Tongue (tissue), 3 donors: ENCODE measurements at places on chromosomes 7 and 10. TPM values are rescaled to one million over a fixed set of nuclear protein-coding genes. Genes with fewer than 3 reads are reported as not detected.

GRCh38 chr10:76881477-76882220 is 756.0 kb downstream of the KCNMA1 start:
- no peak for DNase-seq

- DNase-seq = peak; percentile 12
These were observed 103.1 kb upstream of the RHOBTB1 start for GRCh38 chr10:61047081-61047480.

Gene LIPN
- not detected for total RNA-seq

GRCh38 chr7:147859033-147859432 is 731.5 kb upstream of the C7orf33 start:
- peak; percentile 22 for DNase-seq

DNA sequence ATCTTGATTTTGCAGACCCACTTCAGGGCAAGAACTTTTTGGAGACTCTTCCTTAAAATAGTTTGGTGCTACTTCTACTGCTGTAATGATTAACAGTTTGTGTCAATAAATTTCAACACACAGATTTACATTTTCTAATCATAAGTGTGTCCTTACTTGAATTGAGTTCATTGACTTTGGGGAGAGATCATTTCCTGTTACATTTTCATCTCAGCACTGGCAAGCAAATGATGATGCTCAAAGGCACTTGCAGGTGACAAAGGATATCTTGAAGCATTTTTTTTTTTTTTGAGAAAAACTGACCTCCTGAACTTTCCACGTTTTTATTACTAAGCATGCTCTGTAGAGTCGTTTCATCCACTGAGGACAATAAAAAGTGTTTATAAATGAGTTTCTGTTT is 52.7 kb downstream of the GPR85 start:
- no peak for DNase-seq

DNA sequence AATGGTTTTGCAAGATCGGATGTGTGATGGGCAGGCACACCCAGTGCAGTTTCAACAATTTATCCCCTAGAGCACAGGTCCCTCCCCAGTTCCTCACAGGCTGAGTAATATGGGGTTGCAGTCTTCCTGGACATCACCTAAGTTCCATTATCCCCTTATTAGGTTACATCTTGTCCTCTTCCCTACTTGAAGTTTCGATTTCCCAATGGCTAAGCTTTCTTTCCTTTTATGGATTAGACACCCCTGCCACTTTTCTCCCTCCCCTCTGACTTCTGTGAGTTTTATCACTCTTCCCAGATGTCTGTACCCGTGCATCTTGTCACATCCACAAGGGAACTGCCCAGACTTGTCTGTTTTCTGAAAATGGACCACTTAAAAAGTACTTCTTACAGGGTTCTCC is 2.4 kb upstream of the NIPSNAP2 start:
- DNase-seq = no peak

Gene BLNK
- total RNA-seq = 2.2 TPM

DNA sequence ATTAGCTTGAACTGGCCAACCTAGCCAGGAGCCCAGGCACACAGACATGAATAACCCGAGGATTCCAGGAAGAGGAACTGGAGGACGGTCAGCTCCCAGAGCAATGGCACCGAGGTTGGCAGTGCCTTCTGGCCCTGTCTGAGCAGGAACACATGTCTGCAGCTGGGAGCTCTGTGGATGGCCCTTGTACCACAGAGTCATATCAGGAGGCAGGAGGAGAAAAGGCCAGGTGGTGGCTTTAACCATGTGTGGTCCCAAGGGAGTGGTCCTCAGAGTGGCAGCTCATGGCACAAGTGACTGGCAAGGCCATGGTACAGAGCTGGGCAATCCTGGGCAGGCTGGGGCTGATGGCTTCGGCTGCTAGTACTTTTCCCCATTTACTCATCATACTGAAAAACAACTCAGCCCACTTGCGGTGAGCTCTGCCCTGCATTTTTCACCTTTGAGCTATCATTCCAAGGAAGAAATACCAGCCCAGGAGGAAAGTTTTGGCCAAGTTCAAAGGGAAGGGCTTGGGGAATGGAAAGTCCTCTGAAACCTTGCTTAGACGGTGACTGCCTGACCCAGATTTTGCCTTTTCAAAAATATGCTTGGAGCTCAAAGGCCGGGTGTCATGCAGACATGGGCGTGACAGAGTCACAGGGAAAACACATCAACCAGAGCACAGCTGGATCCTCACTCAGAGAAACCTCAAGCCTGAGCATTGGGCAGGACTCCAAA is 25.7 kb upstream of the LOXL4 start:
- peak; percentile 69 for DNase-seq
